Pons (tissue), 1 donor: ENCODE measurements at places on chromosomes 2 and 18.

DNA sequence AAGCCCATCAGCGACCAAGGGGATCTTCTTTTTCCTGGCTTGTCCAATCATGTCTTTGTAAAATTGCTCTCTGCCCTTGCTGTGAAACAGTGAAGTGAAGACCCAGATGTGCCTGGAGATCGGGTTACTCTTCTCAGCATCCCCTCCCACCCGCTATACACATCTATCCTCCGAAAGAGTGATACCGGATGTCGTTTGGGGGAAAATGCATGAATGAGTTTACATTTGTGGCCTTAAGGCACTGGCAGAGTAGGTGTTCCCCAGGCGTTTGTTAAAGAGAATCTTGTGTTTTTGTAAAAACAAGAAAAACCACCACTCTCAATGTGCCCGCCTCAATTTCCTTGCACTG is 528.3 kb downstream of the CMPK2 start:
- no peak for DNase-seq

DNA sequence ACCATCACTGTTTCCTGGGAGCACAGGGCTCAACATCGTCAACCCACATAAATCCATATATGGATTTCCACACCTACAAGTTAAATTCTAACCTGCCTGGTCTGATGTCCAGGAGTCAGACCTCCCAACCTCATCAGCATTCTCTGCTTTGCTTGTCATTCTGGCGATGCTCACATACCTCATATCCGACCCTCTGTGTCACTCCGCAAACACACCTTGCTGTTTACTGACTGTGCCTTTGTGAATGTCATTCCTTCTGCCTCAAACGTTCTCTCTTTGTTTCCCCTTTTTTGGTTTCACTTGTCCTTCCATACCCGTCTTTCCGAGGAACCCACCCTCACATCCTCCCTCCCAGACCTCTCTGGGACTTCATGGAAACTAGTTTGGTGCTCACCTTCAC is 187.1 kb downstream of the ACTR3 start:
- DNase-seq = no peak

DNA sequence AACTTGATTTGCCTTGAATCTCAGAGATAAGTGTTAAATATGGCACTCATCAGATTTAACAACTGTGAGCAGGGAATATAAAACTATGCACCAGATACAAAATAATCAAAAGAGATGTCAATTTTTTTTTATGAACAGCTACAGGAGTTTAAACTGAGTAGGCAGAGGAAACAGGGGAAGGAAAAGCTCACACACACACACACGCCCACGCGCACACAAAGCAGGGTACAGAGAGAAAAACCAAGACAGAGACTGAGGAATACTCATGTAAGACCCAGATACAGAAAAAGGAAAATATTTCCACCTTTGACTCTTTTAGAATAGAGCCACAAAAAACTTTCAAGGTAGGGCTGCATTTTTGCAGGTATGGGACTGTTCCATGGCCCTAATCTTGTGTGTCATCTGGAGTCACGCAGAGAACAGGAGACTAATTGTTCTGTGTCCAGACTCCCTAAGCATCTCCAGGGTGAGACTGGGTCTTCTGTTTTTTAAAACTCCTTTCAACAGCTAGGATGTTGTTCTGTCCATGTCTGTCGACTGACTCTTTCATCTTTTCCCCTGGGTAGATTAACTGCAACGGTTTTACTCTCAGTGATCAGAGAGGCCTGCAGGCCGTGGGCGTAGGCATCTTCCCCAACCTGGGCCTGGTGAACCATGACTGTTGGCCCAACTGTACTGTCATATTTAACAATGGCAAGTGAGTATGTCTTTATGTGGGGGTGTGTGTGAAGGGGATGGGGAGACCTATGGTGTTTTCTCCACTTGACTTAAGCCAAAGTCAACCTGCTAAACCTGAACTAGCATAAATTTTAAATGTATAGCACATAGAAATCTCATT is 23.0 kb downstream of the SMYD1 start:
- no peak for DNase-seq

DNA sequence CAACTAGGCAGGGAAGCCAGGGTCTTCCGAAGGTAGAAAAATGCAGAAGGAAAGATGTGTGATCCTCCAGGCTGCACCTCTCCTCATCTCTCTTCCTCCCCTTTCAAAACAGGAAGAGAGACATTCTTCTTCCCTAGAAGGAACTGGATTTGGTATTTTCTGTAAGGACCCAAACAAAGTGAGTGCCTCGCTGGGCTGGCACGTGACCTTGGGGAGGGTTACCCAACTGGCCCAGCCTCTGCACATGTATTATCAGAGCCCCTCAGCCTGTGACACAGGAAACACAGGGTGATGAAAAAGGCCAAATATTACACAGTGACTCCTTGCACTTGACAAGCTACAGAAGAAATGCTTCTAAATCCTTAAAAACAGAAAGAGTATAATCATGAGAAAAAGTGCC is 2.3 kb downstream of the HJURP start:
- DNase-seq = no peak

- DNase-seq = no peak
Observed at GRCh38 chr2:127508023-127508630, 18.2 kb downstream of the IWS1 start.

- DNase-seq = peak; percentile 62
Observed at GRCh38 chr2:137838255-137839092, 125.8 kb upstream of the HNMT start.

DNA sequence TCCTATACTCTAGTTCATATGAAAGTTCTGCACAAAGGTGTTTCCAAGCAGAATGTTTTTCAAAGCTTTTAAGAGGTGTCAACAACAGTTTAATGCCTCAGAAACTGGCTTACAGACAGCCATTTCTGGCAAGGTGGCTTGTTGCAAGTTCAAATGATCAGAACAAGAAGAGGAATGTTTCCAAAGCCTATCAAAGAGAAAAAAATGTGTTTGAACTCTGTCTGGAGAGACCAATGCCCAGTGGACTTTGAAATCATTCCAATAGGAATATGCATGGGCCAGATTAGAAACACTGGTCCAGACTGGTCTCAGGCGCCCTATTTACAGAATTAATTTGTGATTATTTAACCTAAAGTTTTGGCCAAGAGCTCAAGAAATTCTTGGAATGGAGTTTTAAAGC is 106.2 kb downstream of the CPS1 start:
- no peak for DNase-seq
